ENCODE measurements at places on chromosomes 11 and 22. TPM values are rescaled to one million over a fixed set of nuclear protein-coding genes. Genes with fewer than 3 reads are reported as not detected.

- DNase-seq, result no peak
- no peaks in the 10 kb centered on the region for H3K27me3 ChIP-seq
- no peak overlapping the region for H3K4me3 ChIP-seq
These were observed 88.9 kb downstream of the ARFGAP2 start for GRCh38 chr11:47087801-47088200.

- no peak overlapping the region for H3K4me3 ChIP-seq
- H3K4me1 ChIP-seq, result peaks cover 28% of the 10 kb centered on the region
- DNase-seq, result no peak
- H3K27me3 ChIP-seq, result no peaks in the 10 kb centered on the region
These were observed 117.7 kb downstream of the RBFOX2 start for GRCh38 chr22:35910926-35911325.

- no peak overlapping the region for H3K4me3 ChIP-seq
- peaks cover 48% of the 10 kb centered on the region for H3K27me3 ChIP-seq
- H3K36me3 ChIP-seq, result no peaks in the 10 kb centered on the region
- H3K4me1 ChIP-seq, result peaks cover 20% of the 10 kb centered on the region
These were observed 86.7 kb downstream of the RPS6KA4 start for GRCh38 chr11:64445651-64446050.

DNA sequence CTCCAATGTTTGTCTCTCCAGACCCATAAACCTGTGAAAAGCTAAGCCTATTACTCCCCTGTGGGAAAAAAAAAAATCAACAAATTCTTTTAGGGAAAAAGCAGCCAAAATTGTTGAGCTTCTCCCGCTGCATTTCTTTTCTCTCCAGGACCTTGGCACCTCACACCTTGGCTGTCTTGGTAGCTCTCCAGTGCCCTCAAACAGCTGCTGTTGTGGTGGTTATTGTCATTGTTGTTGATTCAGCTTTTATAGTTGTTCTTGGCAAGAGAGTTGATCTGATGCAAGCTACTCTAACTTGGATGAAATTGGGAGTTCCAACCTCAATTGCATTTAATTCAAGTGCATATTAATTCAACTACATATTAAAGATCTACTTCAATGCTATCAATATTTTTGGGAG is 516.9 kb upstream of the LARGE1 start:
- no peaks in the 10 kb centered on the region for H3K36me3 ChIP-seq
- no peaks in the 10 kb centered on the region for H3K27me3 ChIP-seq
- H3K4me3 ChIP-seq, result no peak overlapping the region
- DNase-seq, result no peak
- no peak overlapping the region for H3K27ac ChIP-seq

DNA sequence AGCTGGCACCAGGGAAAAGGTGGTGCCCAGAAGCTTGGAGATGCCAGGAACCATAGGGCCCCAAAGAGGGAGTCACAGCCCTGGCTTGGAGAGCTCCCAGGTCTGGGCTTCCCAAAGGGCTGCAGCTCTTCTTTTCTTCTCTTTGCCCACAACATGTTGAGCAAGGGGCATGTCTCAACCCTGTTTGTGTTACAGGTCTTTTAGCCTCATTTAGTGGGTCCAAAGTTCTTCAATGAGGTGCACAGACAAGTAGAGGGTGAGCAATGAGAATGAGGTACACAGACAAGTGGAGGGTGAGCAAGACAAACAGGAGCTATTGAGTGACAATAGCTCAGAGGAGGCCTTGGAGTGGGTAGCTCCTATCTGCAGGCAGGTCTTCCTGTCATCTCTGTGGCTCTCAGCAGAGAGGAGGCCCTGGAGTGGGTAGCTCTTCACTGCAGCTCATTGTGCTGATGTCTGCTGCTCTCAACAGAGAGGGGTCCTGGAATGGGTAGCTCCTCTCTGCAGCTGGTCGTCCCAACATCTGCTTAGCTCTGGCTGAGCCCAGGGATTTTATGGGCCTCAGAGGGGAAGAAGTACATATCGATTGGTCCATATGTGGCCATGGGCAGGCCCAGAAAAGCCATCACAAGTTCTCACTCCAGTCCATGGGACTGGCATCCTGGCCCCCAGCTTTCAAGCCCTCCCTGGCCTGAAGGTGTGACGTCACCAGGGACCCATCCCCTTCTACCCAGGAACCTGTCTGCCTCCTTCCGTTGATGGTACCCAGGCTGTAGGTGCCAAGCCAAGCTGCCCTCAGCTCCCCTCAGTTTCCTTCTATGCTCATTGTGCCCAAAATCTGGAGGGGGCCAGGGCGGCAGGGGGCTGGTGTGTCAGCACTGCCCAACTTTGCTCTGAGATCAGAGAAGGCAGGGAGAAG is 34.9 kb downstream of the WBP2NL start:
- no peak overlapping the region for H3K27ac ChIP-seq
- H3K36me3 ChIP-seq, result no peaks in the 10 kb centered on the region
- peaks cover 13% of the 10 kb centered on the region for H3K4me1 ChIP-seq
- peaks cover 28% of the 10 kb centered on the region for H3K27me3 ChIP-seq

GRCh38 chr11:128582496-128583366 is 4.6 kb downstream of the ETS1 start:
- H3K27me3 ChIP-seq, result peaks cover 24% of the 10 kb centered on the region
- DNase-seq, result no peak
- peak overlapping the region; percentile 66 for H3K27ac ChIP-seq
- peaks cover 19% of the 10 kb centered on the region for H3K4me1 ChIP-seq
- H3K4me3 ChIP-seq, result no peak overlapping the region
- H3K36me3 ChIP-seq, result no peaks in the 10 kb centered on the region

- no peak overlapping the region for H3K27ac ChIP-seq
- peaks cover 2% of the 10 kb centered on the region for H3K4me1 ChIP-seq
- no peak overlapping the region for H3K4me3 ChIP-seq
These were observed 9.8 kb upstream of the CARD16 start for GRCh38 chr11:105054723-105055493.

LSP1 gene
- total RNA-seq, result 26.9 TPM

C1QTNF5 gene
- total RNA-seq, result 9.3 TPM

FAM181B gene
- 0.35 TPM for total RNA-seq

Data from osteocyte (in vitro differentiated cells).